ENCODE measurements at places on chromosomes 12 and 14.

GRCh38 chr14:66483322-66483721, 2.8 kb upstream of the CCDC196 start:
- no peak for DNase-seq

GRCh38 chr12:84698576-84699333, 213.8 kb downstream of the SLC6A15 start:
- no peak for DNase-seq

DNA sequence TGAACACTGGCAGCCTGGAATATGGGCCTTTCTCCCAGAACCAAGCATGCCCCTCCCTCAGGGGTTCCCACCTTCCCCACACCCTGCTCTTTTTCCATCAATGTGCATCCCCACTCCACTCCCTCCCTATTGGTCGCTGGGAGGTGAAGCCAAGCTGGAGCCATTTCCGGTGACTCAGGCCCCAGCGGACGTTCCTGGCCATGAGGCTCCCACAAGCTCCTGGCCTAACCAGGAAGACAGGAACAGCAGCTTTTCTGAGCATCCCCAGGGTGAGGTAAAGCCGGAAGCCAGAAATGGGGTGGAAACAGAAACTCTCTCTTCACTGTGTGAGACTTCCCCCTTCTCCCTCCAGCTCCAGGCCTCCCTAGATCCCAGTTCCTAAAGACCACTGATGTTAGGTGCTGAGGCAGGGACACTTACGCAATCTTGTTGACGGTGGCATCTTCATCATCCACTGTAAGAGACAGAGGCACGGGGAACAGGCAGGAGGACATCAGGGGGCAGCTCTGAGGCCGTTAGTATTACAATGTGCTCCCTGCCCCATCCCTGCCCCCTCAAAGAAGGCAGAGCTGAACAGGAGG, 5.1 kb downstream of the LMBR1L start:
- DNase-seq = no peak

GRCh38 chr12:92582893-92583292, 119.9 kb upstream of the PLEKHG7 start:
- DNase-seq = no peak

DNA sequence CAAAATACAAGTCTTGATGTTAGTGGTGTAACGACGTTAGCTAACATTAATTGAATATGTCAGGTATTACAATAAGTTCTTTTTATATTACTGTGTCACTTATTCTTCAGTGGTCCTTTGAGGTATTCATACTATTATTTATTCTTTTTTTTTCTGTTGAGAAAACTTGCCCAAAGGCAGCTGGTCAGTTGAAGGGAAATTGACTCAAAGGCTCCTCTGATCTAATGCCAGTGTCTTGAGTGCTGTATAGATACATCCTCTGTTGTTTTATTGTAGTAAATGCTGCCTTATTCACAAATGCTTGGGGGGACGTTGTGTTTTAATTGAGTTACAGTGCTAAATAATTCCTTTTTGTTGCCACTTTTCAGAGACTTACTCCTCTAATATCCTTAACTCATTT, 23.0 kb downstream of the SCYL2 start:
- no peak for DNase-seq

- peak; percentile 93 for DNase-seq
Measured at GRCh38 chr12:55728939-55729818, at the start of gene CD63. Gene CD63 (minus strand): TSS chr12:55729009. CDS start chr12:55728341, 668 bp downstream.

- DNase-seq = no peak
Measured at GRCh38 chr12:12156116-12156515, 85.4 kb downstream of the BCL2L14 start.

GRCh38 chr14:62253911-62254310, 491.7 kb downstream of the SNAPC1 start:
- no peak for DNase-seq

DNA sequence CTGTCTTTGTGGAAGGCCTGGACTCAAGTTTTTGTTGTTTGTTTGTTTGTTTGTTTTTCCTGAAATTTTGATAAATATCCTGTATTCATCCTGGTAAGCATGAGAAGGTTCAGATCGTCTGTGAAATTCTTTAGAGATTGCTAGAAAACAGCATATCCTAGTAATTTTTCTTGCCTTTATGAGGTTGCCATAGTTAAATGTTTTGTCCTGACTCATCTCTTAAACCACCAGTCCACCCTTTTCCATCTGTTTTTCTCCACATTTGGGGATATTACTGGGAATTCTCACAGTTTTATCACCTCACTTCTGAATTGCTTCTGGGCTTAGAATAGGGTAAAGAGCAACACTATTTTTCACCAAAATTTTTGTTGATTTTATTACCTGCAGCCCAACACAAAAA, 248.3 kb downstream of the FBXL14 start:
- DNase-seq = no peak

DNA sequence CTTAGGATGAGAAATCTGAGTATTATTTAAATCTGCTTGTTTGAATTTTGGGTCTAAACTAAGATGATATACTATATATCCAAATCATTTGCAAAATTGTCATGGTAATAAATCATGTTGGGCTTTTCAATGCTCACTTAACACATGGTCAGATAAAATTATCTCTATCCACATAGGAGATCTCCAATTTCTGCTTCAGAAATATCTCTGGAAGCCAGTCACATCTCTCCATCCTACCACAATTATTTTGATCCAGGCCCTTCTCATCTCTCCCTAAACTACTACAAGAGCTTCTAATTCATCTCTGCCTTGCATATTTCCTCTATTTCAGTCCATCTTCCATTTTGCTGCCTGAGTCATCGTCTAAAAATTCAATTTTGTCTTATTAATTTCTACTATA, 3.8 kb downstream of the DCN start:
- DNase-seq = no peak

GRCh38 chr14:100755649-100756048, 29.0 kb downstream of the DLK1 start:
- DNase-seq = no peak

- DNase-seq = no peak
Measured at GRCh38 chr14:52888839-52889838, 61.7 kb downstream of the FERMT2 start.

- DNase-seq = peak; percentile 61
Measured at GRCh38 chr12:102948941-102949352, 8.5 kb upstream of the ASCL1 start.

GRCh38 chr12:6735448-6736191, 11.8 kb downstream of the COPS7A start:
- DNase-seq = peak; percentile 76

GRCh38 chr12:53995378-53996239, 4.4 kb upstream of the HOXC9 start:
- DNase-seq = peak; percentile 60

Data from SK-N-SH (cell line).